CD4-positive, alpha-beta T cell treated with Interleukin-12 subunit alpha and Interleukin-12 subunit beta, for 1 hour (primary cell): ENCODE measurements at places on chromosomes 2 and 18.

- DNase-seq: no peak
Observed at GRCh38 chr2:177281400-177282180, 17.1 kb upstream of the NFE2L2 start.

GRCh38 chr2:233005096-233005495 is 8.0 kb downstream of the NGEF start:
- DNase-seq: no peak

GRCh38 chr2:6864923-6865345 is 773 bp downstream of the CMPK2 start:
- no peak for DNase-seq

GRCh38 chr2:10658041-10658913 is 31.5 kb downstream of the NOL10 start:
- no peak for DNase-seq

DNA sequence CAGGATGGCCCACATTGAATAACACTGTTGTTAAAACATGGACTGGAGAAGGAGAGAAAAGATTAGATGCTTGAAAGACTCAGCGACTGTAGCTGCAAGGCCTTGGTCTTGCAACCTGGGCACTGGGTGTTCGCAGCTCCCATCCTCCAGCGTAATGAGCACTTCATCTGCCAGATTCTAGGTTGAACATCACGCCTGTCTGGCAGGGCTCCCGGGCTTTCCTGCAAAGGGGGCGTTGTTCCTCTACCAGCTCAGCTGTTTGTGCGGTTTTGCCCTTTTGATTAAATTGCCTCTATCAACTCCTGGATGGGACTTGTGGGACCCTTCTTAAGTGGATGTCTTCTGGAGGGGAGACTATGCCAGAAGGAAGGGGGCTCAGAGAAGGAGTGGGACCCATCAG is 215.4 kb downstream of the KLHL29 start:
- no peak for DNase-seq
